ENCODE measurements at places on chromosomes 2 and 18.

DNA sequence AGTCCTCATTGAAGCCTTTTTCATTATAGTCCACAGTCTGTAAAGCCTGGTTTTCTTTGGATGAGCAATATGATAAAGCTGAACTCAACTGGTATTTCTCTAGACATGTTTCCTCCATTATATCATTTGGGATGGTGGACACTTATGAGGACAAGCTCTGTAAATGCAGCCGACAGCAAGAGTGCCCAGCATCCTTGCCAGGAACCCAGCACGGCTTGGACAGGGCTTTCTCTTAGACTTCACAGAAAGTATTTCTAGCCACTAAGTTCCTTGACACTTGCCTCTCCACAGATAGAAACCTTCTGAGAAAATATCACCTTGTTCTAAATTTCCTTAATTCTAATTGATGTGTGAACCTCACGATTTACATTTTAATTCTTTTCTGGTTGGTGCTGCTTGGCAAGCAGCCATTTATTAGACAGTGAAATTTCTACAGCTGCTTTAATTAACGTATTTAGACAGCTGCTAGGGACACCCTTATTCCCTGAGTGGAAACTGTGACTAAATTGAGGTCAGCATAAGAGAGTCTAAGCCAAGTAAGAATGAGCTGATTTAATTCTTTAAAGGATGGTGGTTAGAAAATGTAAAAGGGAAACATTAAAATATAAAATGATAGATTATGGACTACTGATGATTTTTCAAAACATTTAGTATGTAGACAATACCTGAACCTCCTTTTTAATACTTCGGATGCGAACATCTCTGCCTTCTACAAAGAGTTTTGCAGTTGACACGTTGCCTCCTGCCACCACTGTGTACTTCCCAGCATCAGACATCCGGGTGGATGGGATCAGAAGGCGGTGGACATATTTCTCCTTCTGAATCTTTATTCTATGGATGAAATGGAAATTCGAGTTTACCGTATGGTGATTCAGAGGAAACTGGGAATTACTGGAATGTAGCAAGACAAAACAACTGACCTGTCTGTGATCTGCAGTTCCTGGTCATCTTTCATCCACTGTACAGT is 39.8 kb downstream of the TTN start:
- no peak for DNase-seq

DNA sequence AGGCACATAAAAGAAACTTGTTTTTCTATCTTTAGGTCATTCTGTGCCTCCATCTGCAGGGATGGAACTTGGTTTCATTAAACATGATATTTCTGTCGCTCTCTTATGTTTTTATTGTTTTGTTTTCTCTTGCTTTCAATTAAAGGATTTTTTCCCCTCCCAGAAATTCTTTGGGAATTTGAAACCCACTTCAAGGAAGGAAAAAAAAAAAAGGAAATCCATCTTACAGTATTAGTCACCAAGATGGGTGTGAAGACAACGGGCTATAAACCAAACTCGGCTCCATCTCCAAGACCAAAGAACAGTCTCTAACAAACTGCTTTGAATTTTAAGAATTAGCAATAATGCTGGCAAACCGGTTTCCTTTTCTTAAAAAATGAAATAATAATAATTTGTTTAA is 244.1 kb downstream of the BCL11A start:
- no peak for DNase-seq

GRCh38 chr2:221289389-221289788 is 282.7 kb downstream of the EPHA4 start:
- DNase-seq, result no peak

DNA sequence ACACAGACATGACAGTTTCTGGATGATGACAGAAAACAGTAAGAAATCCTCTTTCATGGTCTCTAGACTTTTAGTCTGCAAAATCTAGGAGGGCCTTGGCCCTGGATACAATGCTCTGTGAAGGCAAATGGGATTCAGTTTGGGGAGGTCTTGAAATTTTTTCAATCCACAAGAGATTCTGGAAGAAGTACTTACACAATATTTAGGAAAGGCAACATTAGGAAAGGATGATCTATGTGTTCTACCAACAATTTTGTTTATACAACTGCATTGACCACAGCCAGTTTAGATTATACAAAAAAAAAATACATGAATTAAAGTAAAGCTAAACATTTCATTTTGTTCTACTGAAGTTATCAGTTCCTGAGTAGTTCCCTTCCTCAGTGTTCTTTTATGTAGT is 208.0 kb downstream of the SRBD1 start:
- no peak for DNase-seq

GRCh38 chr18:10681581-10682367 is 155.9 kb downstream of the NAPG start:
- no peak for DNase-seq

DNA sequence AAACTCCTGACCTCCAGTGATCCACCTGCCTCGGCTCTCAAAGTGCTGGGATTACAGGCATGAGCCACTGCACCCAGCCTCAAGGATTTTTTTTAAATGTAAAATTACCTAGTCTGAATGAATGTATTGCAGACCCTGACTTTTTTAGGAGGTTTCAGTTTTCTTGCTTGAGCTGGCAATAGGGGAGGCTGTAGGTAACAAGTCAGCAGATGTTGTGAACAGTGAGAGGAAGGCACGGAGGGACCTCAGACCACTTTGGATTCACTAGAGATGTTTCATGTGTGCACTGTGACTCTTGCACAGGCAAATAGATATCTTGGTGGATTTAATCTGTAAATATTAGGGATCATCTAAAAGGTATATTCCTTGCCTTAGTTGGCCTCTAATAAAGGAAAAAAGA is 6.4 kb downstream of the NDUFV2 start:
- no peak for DNase-seq

DNA sequence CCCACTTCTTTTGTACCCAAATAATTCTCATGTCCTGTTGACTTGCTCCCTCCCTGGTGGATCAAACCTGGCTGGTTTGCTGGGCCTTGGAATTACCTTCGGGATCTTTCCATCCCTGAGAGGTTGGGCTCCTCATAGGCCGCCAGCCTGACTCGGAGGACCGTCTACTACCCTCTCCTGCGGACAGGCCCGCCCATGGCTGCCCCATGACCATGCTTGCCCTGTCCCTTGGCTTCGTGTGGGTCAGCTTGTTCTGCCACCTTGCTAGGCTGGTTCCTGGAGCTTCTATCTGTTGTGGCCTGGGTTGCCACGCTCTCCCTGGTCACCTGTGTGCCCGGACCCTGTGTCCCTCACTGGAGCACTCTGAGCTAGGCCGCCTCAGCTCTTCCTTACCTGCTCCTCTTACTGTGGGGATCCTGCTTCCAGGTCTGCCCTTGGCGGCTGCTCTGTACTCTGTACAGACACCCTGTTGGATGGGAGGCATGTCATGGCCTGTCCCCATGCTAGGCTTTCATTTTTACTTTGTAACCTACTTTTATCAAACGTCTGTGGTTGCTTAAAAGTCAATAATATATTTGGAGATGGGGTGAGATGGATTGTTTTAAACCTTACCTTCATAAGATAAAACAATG is 29.7 kb upstream of the FHL2 start:
- no peak for DNase-seq

DNA sequence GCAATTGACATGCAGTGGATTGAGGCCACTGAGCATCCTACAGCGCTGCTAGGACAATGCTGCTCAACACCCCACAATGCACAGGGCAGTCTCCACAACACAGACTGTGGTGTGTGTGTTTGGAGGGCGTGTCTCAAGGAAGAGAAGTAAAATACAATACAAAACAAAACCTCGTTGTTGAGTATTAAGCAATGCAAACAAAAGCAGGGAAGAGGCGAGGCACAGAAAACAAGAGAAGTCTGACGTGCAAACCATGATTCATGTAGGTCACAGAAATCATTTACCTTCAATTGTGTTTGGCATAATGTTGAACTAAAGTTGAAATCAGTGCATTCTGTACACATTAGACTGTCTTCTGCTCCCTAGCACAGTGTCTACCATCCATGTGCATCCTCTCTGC is 260.9 kb downstream of the PHLPP1 start:
- DNase-seq, result no peak

DNA sequence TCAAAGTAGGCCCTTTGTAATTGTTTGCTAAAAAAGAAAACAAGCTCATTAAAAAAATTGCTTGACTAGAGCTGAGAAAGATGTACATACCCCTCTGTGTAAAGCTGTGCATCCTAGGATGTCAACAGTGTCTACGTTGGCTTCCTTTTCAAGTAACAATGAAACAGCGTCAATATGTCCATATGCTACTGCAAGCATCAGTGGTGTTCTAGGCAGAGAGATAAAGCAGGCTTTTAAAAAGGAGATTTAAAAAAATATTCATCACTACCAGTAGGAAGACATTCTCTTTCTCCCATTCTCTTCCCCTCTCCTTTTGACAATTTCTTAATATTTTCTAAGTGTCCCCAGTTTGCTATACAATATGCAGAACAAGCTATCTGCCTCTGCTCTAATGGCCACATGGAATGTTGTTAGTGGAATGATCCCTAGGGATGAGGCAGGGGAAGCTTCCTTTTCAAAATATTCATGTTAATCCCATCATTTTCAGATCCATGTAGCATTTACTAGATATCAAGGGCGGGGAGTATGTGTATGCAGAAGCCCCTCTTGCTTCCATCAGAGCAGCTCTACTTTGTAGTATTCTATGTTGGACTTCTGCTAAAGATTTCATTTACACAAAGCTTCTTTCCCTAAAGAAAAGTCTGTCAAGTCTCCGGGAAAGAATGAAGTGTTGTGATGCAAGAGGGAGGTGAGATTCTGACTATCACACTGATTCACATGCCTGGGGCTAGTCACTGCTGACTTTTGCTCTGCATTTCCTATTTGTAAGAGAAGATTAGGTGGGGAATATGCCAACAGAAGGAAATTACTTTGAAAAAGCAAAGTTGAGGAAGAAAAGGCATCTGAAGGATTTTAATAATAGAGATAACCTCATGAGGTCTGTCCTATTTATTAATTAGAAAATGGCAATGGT is 81.5 kb upstream of the PGAP1 start:
- DNase-seq, result no peak

DNA sequence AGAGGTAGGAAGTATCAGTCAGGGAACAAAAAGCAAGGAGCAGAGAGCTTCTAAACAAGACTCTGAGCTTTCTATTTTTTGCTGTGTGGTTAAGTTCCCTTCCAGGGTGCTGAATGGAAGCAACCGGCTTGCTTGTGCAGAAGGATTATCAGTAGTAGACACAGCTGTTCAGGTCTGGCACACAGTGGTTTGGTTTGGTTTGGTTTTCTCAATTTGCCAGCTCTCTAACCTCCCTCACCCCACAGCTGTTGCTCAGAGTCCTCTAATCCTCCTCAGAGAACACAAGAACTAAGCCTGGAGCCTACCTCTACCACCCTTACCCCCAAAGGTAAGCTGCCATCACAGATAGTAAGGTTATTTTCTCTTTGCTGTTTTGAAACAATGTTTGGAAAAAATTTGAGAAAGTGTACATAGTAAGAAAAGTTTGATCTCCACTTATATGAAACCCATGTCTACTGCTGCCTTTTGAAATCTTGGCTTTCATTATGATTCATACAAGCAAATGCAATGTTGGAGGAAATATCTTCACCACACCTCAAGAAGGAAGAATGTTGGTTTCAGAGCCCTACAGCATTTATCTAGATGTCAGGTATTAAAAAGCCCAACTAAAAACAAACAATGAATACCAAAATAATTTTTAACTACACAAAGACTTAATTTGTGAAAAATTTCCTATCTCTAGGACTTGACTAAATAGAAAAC is 255.3 kb downstream of the NR4A2 start:
- DNase-seq, result no peak

DNA sequence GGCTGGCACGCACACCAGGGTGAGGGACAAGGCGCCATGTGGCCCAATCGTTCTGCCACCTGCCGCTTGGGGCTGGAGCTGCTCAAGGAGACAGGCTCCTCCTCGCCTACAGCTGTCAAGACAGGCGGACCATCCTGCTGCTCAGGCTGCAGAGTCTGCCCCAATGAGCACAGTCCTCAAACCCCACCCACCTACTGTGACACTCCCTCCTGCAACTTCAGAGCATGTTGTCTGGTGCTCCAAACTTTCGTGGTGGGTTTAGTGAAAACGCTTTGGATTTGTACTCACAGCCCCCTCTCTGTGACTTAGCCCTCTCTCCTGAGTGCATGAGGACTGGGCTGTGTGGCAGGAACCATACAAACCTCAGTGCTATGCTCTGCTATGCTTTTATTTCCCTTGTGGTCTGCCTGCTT is 23.2 kb upstream of the SLC35F6 start:
- DNase-seq, result no peak
